Activated naive CD4-positive, alpha-beta T cell treated with anti-CD3 and anti-CD28 coated beads, Interleukin-2, amount 10 ng/mL, durations not matched to agents 7 days and 5 days (primary cell): ENCODE measurements at places on chromosomes 6 and 20.

DNA sequence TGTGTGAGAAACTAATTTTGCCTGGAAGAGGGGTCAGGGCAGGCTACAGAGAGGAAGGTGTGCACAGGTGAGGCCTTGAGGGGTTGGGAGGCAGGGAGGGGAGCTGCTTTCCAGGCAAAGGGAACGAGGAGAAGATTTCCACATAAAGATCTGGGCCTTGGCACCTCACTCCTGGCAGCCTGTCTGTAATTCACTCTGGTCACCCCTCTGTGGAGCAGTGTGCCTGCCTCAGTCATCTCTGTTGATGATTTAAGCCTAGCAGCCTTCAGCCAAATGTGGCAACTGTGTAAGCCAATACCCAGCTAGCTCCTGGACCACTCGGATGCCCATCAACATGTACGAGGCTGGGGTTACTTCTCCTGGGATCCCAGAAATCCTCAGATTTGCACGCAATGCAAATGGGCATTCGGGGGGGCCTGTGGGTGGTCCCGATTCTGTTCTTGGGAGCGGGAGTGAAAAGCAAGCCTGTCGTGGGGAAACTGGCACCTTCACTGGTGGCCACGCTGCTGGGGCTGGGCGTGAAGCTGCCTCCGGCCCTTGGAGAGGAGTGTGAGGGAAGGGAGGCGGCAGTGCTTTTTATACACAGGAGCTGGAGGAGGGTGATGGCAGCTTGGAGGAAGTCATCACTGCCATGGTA, 360.4 kb downstream of the ZFAND3 start:
- H3K4me3 ChIP-seq, result no peak overlapping the region
- H3K27ac ChIP-seq, result no peak overlapping the region
- H3K4me1 ChIP-seq, result peaks cover 6% of the 10 kb centered on the region
- H3K36me3 ChIP-seq, result no peaks in the 10 kb centered on the region

GRCh38 chr20:45305262-45305661, 1.4 kb upstream of the RBPJL start:
- peaks cover 86% of the 10 kb centered on the region for H3K27me3 ChIP-seq
- H3K4me1 ChIP-seq, result peaks cover 2% of the 10 kb centered on the region
- DNase-seq, result no peak
- H3K4me3 ChIP-seq, result no peak overlapping the region

DNA sequence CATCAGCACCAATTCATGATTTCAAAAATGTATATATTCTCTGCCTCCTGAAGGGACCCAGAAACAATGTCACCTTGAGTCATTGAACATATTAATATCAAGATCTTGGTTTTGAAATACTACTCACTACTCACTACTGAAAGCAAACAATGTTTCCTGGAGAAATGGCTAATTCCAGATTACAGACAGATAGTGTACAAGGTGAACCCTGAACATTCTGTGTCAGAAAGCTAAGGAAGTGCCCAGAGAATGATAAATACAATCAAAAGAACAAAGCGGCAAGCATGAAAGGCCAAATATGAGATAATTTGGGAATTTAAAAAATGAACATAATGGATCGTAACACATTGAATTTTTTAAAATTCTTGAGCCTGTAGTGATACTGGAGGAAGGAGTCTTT, 101.5 kb upstream of the TENT5A start:
- H3K4me1 ChIP-seq, result no peaks in the 10 kb centered on the region
- no peak overlapping the region for H3K4me3 ChIP-seq
- H3K27me3 ChIP-seq, result no peaks in the 10 kb centered on the region
- H3K27ac ChIP-seq, result no peak overlapping the region
- no peak for DNase-seq
- no peaks in the 10 kb centered on the region for H3K36me3 ChIP-seq

- no peaks in the 10 kb centered on the region for H3K27me3 ChIP-seq
- H3K27ac ChIP-seq, result peak overlapping the region; percentile 55
- no peak overlapping the region for H3K4me3 ChIP-seq
- no peak for DNase-seq
- peaks cover 46% of the 10 kb centered on the region for H3K36me3 ChIP-seq
Observed at GRCh38 chr6:17650656-17651309, 50.7 kb downstream of the FAM8A1 start.

- peaks cover 14% of the 10 kb centered on the region for H3K36me3 ChIP-seq
- no peak overlapping the region for H3K4me3 ChIP-seq
- peak overlapping the region; percentile 87 for H3K27ac ChIP-seq
- no peak for DNase-seq
- H3K27me3 ChIP-seq, result peaks cover 10% of the 10 kb centered on the region
Observed at GRCh38 chr6:135567375-135568083, 70.0 kb upstream of the AHI1 start.

DNA sequence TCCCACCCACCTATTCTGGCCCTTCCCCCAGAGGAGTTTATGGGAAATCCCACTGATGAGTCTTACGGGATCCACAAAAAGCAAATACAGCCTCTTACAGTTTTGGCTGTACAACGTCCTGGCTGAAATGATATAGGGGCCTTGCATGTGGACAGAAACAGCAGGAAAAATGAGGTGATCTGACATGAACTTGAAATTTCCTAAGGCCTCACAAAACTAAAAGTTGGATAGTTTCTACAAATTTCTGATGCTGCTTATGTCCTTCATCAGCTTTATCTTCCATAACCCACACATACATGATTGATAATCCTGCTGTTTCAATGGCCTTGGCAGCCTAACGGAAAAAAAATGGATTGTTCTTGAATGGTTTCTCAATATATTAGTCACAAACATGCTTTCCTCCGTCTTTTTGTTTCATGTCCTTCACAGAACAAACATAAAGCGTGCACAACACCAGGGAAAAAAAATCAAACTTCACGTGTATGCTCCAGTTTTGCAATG, 118.8 kb downstream of the BMP5 start:
- no peaks in the 10 kb centered on the region for H3K4me1 ChIP-seq
- no peak overlapping the region for H3K27ac ChIP-seq
- no peak overlapping the region for H3K4me3 ChIP-seq
- H3K36me3 ChIP-seq, result no peaks in the 10 kb centered on the region
- no peaks in the 10 kb centered on the region for H3K27me3 ChIP-seq
- no peak for DNase-seq

GRCh38 chr6:146111881-146112450, 83.1 kb downstream of the GRM1 start:
- H3K4me3 ChIP-seq, result no peak overlapping the region
- no peak overlapping the region for H3K27ac ChIP-seq
- no peaks in the 10 kb centered on the region for H3K27me3 ChIP-seq
- no peaks in the 10 kb centered on the region for H3K4me1 ChIP-seq
- no peaks in the 10 kb centered on the region for H3K36me3 ChIP-seq

- no peaks in the 10 kb centered on the region for H3K36me3 ChIP-seq
- no peak for DNase-seq
- no peaks in the 10 kb centered on the region for H3K4me1 ChIP-seq
- H3K27ac ChIP-seq, result no peak overlapping the region
- H3K27me3 ChIP-seq, result peaks cover 12% of the 10 kb centered on the region
Observed at GRCh38 chr20:43579861-43580793, 10.6 kb upstream of the IFT52 start.

GRCh38 chr20:19875376-19876221, 117.5 kb downstream of the RIN2 start:
- no peaks in the 10 kb centered on the region for H3K36me3 ChIP-seq
- DNase-seq, result no peak
- H3K4me3 ChIP-seq, result no peak overlapping the region
- H3K4me1 ChIP-seq, result no peaks in the 10 kb centered on the region
- no peak overlapping the region for H3K27ac ChIP-seq
- H3K27me3 ChIP-seq, result no peaks in the 10 kb centered on the region

GRCh38 chr20:47243532-47244305, 112.8 kb downstream of the ZMYND8 start:
- H3K4me1 ChIP-seq, result no peaks in the 10 kb centered on the region
- DNase-seq, result no peak
- H3K4me3 ChIP-seq, result no peak overlapping the region
- H3K27me3 ChIP-seq, result no peaks in the 10 kb centered on the region
- H3K27ac ChIP-seq, result peak overlapping the region; percentile 61
- H3K36me3 ChIP-seq, result peaks cover 50% of the 10 kb centered on the region

GRCh38 chr20:574297-574942, 30.8 kb upstream of the CSNK2A1 start:
- no peak for DNase-seq
- no peak overlapping the region for H3K27ac ChIP-seq
- H3K36me3 ChIP-seq, result no peaks in the 10 kb centered on the region
- H3K4me1 ChIP-seq, result no peaks in the 10 kb centered on the region
- H3K4me3 ChIP-seq, result no peak overlapping the region
- peaks cover 39% of the 10 kb centered on the region for H3K27me3 ChIP-seq

GRCh38 chr6:137913996-137914529, 47.0 kb downstream of the TNFAIP3 start:
- H3K36me3 ChIP-seq, result no peaks in the 10 kb centered on the region
- peaks cover 10% of the 10 kb centered on the region for H3K27me3 ChIP-seq
- no peak overlapping the region for H3K4me3 ChIP-seq
- H3K4me1 ChIP-seq, result peaks cover 14% of the 10 kb centered on the region
- DNase-seq, result no peak

GRCh38 chr20:45008521-45009049, 42.3 kb downstream of the STK4 start:
- H3K27me3 ChIP-seq, result no peaks in the 10 kb centered on the region
- no peak overlapping the region for H3K4me3 ChIP-seq
- H3K36me3 ChIP-seq, result peaks cover 49% of the 10 kb centered on the region
- H3K4me1 ChIP-seq, result peaks cover 19% of the 10 kb centered on the region
- peak overlapping the region; percentile 42 for H3K27ac ChIP-seq

- no peak for DNase-seq
- no peak overlapping the region for H3K4me3 ChIP-seq
- H3K36me3 ChIP-seq, result no peaks in the 10 kb centered on the region
- H3K4me1 ChIP-seq, result peaks cover 7% of the 10 kb centered on the region
Observed at GRCh38 chr6:29685718-29686326, 4.9 kb upstream of the ZFP57 start.

DNA sequence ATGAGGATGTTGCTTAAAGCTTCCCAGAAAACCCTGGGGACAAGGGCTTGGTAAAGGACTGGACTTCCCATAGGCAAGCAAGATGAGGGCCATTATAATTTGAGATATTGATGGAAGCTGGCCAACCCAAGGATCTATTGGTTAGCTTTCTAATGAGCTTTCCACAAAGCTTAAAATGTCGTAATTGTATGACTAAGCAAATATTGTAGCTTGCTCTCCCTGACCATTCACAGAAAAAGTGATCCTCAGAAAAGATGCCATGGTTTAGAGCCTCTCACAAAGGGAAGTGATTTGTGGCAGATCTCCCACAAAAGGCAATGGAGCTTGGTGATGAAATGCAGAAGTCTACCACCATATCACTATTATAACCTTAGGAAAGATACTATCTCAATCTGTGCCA, 13.6 kb downstream of the IL17F start:
- no peaks in the 10 kb centered on the region for H3K36me3 ChIP-seq
- H3K4me3 ChIP-seq, result no peak overlapping the region
- H3K4me1 ChIP-seq, result peaks cover 26% of the 10 kb centered on the region

DNA sequence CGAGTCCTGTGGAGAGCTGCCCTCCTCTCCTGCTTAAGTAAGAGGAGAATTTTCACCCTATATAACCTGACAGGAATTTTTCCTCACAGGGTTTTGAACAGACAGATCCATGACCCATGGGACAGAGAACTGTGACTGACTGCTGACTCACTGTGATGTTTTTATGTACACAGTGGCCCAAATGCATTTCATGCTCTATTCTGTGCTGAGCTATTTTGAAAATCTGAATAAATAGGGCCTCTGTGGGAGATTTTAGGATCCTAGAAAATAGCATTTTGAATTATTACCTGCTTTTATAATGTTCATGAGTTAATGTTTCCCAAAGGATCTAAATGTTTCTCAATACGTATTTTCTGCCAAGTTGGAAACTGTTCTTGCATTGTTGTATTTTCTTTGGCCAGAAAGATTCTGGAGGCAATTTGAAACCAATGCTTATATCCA, 577.4 kb downstream of the HTR1B start:
- DNase-seq, result no peak
- H3K27me3 ChIP-seq, result no peaks in the 10 kb centered on the region
- H3K4me3 ChIP-seq, result no peak overlapping the region
- H3K4me1 ChIP-seq, result no peaks in the 10 kb centered on the region
- no peak overlapping the region for H3K27ac ChIP-seq
- no peaks in the 10 kb centered on the region for H3K36me3 ChIP-seq

GRCh38 chr6:158242071-158242606, 70.1 kb upstream of the TULP4 start:
- H3K27me3 ChIP-seq, result no peaks in the 10 kb centered on the region
- H3K36me3 ChIP-seq, result peaks cover 21% of the 10 kb centered on the region
- peak overlapping the region; percentile 69 for H3K27ac ChIP-seq
- no peak overlapping the region for H3K4me3 ChIP-seq
- no peak for DNase-seq

DNA sequence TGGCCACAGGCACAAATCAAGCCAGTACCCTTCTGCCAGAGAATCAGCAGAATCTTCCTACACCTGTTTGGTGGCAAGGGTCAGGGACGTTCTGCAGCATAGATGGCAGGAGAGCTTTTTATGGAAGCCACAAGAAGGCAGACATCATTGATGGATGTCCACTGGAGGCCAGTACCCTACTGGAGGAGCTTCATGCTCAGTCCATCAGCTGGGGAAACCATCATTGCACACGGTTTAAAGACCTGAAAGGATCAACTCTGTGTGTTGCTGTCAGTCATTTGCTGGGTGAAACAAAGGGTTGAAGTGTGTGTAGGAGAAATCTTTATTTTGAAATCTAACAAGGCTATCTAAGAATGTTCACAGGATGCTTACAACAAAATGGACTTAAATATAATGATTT, 158.9 kb upstream of the SASH1 start:
- H3K27me3 ChIP-seq, result peaks cover 26% of the 10 kb centered on the region
- no peak overlapping the region for H3K4me3 ChIP-seq
- no peak for DNase-seq
- no peak overlapping the region for H3K27ac ChIP-seq
- no peaks in the 10 kb centered on the region for H3K36me3 ChIP-seq

- peak overlapping the region; percentile 63 for H3K4me3 ChIP-seq
- peak; percentile 63 for DNase-seq
- peak overlapping the region; percentile 53 for H3K27ac ChIP-seq
Observed at GRCh38 chr6:17015551-17016381, 86.1 kb upstream of the STMND1 start.

DNA sequence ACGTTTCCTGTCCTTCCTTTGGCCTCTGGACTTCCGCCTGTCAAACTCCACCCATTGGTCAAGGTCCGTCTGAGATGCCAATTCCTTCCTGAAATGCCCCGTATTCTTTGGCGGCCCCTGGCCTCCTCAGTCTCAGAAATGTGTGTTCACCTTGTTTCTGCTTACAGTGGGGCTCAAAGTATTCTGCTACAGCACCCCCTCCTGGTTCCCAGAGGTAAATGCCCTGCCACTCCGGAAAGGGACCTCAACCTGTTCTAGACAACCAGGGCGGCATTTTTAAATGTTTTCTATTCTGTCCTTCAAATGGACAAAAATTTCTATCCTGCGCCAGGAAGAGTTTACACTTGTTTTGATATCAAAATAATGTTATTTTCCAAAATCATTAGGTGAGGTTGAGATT, 12.1 kb upstream of the PAX1 start:
- H3K27me3 ChIP-seq, result peaks cover 6% of the 10 kb centered on the region
- H3K27ac ChIP-seq, result no peak overlapping the region
- no peak overlapping the region for H3K4me3 ChIP-seq
- no peak for DNase-seq
